ENCODE measurements at places on chromosomes 6 and 20.

DNA sequence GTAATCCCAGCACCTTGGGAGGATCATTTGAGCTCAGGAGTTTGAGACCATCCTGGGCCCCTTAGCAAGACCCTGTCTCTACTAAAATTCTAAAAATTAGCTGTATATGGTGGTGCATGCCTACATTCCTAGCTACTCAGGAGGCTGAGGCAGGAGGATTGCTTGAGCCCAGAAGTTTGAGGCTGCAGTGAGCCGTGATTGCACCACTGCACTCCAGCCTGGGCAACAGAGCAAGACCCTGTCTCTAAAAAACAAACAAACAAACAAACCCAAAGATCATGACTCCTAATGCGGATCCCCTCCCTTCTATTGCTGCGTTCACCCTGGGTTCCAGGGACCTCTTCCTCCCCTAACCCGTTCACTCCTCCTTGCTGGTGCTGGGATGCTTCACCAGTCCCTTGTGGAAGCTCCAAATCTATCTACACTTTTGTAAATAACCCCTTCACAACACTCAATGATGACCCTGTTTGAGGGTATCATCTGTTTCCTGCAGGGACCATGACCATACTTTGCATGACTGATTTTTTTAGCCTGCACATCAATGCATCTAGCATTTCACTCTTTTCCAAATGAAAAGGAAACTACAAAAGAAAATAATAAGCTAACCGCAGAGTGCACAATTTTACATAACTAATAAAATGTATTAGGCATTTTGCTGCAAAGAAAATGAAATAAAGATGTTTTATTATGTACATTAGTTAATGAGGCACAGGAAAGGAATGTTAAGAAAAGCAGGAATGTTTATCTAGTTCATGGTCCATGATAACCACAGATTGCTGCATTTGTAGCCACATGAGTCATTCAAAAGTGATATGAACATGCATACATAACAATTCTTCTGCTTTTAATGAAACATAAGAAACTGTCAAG is 30.5 kb upstream of the IPCEF1 start:
- peak; percentile 19 for DNase-seq

GRCh38 chr6:149261364-149262040 is 56.0 kb upstream of the TAB2 start:
- DNase-seq: no peak

DNA sequence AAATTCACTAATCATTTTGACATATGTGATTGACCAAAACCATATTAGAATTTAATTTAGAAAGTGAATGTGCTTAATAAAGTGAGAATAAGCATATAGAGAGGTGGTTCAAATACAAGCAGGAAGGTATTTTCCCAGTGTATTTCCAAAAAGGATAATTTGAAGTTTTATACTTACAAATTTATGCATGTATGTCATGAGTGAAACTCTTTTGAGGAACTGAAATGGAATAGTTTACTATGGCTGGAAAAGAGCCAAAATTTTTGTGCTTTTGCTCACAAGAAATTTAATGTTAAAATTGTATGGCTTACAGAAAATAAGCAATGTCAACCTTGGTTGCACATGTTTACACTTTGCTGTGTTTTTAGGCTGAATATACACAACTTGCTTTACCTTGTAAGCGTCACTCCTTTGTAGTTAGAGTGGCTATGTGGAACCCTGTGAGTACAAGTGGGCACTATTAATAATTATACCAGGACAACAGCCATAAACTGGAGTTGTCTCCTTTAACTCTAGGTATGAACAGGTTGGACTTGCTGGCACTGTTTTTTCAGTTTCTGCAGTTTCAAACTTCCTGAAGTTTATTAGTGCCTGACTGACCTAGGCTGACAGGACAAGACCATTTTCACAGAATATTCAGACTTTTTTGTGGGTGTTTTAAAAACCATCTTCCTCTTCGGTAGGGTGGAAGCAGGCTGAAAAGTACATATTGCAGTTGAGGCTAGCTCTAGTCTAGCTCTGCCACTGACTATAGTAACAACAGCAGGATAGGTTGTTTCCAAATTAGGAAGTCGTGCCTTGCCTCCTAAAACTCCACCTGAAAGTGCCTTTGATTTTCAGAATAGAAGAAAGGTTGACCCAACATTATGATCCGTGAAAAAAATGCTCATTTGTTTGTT is 6.0 kb downstream of the AFDN start:
- no peak for DNase-seq

DNA sequence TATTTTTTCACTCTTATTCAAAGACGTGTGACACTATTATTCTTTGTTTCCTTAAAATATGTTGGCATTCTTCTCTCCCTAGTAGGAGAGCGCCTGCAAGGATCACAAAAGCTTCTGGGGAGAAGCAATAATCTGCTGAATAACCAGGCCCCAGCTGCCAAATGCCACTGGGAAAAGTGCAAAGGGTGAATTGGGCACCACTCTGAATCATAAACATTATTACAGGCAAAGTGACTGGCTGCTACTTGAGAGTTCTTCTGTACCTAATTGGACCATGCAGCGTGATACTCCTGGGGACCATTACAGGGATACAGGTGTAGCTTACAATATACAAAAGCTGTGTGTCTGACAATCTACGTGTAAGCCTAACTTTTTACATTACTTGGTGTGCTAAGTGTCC is 152.8 kb downstream of the ATXN1 start:
- DNase-seq: no peak

Measured in suppressor macrophage treated with lipopolysaccharide for 1 hour (primary cell).